ENCODE measurements at places on chromosomes 2 and 18.

GRCh38 chr2:240121675-240122074 is 14.4 kb downstream of the COPS9 start:
- no peak for DNase-seq

DNA sequence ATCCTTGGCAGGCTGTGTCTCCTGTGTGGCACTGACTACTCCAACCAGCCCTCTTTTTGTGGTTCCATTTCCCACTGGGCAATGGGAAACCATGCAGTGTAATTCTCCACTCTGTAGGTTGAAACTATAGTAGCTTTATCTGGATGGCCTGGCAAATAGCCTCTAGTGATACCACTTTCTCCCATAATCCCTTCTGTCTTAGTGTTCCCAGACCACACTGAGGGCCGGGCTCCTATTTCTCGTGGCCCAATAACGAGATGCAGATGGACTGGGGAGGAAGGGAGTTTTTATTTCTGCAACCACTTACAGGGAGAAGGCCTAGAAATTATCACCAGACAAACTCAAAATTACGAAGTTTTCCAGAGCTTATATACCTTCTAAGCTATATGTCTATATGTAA is 24.7 kb downstream of the SKA1 start:
- DNase-seq = no peak

GRCh38 chr2:158618891-158619490 is 162.2 kb downstream of the PKP4 start:
- no peak for DNase-seq

DNA sequence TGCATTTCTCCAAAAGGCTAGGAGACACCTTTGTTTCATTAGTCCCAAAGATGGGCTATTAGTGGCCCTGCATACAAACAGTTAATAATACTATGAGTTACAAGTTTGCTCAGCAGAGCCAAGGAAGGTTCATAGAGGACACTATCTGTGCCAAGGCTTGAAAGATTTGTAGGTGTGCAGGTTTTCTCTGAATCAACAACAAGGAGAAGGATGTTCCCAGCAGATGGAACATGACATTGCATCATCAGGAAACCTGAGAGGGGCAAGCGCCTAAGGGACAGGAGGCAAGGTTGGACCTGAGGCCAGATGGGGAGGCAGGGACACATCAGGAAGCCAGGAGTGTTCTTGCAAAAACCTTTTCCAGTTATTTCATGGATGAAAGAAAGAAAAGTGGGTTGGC is 35.4 kb upstream of the STK17B start:
- DNase-seq = no peak

DNA sequence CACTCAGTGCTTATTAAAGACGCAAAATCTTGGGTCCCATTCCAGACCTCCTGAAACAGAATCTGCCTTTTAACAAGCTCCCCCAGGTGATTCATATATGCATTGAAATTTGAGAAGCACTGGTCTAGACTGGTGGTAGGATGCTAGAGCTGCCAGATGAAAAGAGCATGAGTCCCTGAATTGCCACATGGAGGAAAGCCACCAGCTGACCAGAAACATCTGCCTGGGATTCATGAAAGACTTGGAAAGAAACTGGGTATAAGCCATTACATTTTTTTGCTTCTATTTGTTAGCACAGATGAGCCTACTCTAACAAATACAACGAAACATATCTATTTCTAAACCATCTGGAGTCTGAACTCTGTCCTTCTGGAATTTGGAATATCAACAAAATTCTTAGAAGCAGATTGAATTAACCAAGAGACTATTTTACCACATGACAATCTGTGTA is 228.9 kb downstream of the RBM43 start:
- no peak for DNase-seq

DNA sequence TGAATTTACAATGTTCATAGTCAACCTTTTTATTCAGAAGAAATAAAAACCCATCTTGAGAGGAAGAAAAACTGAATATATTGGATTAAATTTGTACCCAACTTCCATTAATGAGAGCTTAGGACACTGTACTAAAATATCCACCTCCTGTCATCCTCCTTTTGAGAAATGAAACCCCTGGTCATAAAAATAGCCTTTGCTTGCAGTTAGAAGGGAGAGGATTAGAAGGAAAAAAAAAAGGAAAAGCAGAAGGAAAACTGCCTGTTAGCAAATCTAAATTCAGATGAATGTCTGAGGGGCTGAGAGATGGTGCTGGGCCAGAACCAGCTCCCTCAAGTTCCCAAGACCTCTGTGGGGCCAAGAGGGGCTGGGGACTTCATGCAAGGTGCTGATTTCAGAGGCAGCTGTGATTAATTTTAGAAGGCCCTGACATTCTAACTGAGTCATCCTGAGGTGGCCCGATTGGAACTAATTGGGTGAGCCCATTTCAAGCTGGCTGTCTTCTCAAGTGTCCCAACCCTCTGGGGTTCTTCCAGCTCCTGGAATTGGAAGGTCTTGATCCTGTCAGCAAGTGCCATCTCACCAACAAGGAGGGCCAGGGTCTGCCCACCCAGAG is 38.4 kb upstream of the BIN1 start:
- no peak for DNase-seq

DNA sequence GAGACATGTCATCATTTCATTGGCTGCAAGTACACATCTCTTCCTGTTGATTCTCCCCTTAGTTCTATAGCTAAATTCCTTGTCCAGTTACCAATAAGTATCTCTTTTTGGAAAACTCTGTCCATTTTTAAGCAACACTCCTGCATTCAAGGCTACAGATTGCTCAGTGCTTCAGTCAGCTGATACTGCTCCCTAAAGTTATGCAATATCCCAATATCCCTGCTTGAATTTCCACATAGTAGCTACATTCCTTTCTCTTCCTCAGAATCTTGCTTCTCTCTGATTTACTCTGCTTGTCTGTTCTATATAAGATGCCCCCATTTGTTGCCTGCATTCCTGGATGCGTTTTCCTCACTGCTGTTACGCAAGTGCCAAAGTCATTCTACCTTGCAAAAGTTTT is 109.8 kb downstream of the PARD3B start:
- no peak for DNase-seq

DNA sequence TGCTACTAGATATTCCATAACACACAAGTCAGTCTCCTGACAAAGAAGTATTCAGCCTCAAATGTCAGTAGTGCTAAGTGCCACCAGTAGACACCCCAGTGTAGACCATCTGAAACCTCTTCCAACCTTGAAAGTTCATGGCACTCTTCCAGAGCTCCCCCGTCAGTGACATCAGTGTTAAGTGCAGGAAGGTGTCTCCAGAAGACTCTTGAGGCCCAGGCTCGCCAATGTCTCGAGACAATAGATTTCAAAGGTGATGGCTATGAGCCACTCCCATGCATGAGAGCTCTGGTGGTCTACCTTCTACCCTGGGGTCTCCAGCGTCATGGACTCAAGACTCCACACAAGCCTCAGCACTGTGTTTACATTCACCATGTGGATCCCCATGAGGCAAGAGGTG is 183.8 kb downstream of the SMAD2 start:
- no peak for DNase-seq

DNA sequence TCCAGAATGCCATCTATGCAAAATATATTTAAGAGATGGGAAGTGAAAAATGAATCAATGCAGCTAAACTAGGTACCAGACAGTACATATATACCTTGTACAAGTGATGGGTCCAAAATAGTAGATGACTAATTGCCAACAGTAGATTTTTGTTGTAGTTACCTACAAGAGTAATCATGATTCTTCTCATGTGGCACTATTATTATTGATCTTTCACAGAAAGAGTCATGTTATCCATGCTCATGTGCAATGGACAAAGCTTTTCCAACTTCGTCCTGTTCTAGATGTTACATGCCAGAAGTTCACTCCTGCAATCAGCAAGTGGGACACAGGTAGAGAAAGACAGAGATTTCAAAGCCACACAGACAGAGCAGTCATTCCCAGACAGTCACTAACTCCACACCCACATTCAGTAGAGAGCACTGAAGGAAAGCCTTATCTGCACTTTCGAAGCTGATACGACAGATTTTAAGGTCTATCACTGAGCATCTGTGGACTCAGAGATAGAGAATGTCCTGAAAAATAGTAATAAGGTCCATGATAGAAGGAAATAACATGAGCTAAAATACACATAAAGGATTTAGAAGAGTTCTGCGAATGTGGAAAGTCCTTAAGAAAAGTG is 101.6 kb upstream of the ITPRID2 start:
- no peak for DNase-seq

GRCh38 chr18:77205769-77206168 is 43.9 kb upstream of the GALR1 start:
- DNase-seq = no peak

- no peak for DNase-seq
These were observed 162.6 kb upstream of the TWIST2 start for GRCh38 chr2:238685327-238685709.

- DNase-seq = no peak
These were observed 18.6 kb downstream of the LYPD1 start for GRCh38 chr2:132651115-132652045.

- no peak for DNase-seq
These were observed 8.8 kb upstream of the EVA1A start for GRCh38 chr2:75569546-75569945.

- no peak for DNase-seq
These were observed 87.8 kb downstream of the PDE11A start for GRCh38 chr2:177984749-177985148.

DNA sequence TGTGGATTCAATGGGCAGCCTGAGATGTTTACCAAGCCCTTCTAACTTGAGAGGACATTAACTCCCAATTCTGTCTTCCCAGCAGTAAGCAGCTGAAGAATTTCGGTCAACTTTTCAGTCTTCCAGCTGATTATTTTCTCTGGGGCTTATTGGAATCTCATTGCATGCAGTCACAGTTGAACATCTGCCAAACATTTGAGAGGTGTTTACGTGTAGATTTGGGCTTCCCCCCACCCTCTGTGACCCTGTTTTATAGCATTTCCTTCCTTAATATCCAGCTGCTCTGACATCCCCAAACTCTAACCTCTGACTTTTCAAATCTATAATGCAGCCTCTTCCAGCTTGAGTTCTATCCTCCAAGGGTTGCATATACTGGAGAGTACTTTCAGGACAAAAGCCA is 16.5 kb upstream of the VIT start:
- DNase-seq = no peak

DNA sequence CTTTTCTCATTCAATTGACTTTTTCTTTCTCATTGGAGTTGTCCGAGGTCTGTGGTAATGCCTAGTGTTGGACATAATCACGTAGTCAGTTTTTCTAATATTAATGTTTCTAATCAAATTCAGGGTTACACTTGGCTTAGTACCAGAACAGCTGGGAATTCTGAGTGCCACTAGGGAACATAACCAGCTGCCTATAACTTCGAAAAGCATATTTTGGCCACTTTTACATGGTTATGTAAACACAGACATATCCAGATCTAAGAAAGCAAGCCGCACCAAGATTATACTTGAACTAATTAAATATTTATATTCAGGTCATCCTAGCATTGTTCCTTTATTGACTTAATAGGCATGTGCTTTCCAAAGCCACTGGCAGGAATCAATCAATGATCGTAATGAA is 91.1 kb upstream of the ARHGAP28 start:
- DNase-seq = no peak

- no peak for DNase-seq
These were observed 12.1 kb downstream of the ANKRD23 start for GRCh38 chr2:96831679-96832078.

GRCh38 chr2:5660591-5660990 is 31.6 kb upstream of the SOX11 start:
- no peak for DNase-seq

All from upper lobe of left lung (tissue), 6 donors.